ENCODE measurements at places on chromosomes 13 and 19. TPM values are rescaled to one million over a fixed set of nuclear protein-coding genes. Genes with fewer than 3 reads are reported as not detected.

ADGRE1 gene
- total RNA-seq: not detected

CRLF1 gene
- 66.3 TPM for total RNA-seq

PRTN3 gene
- 1.2 TPM for total RNA-seq

METTL21C gene
- total RNA-seq: not detected

PEX11G gene
- 3.6 TPM for total RNA-seq

ZNF726 gene
- total RNA-seq: 0.80 TPM

FSD1 gene
- 0.29 TPM for total RNA-seq

CCDC70 gene
- total RNA-seq: not detected

BRME1 gene
- 0.91 TPM for total RNA-seq

RFPL4A gene
- total RNA-seq: not detected

SYNE4 gene
- total RNA-seq: not detected

ZNF234 gene
- 6.0 TPM for total RNA-seq

Data from esophagus muscularis mucosa (tissue), 4 donors.